ENCODE measurements at places on chromosomes 5 and 9.

- peak; percentile 59 for DNase-seq
Observed at GRCh38 chr5:57494104-57495098, 11.8 kb upstream of the ACTBL2 start.

- DNase-seq, result peak; percentile 65
Observed at GRCh38 chr5:144189800-144190429, 19.2 kb downstream of the KCTD16 start.

DNA sequence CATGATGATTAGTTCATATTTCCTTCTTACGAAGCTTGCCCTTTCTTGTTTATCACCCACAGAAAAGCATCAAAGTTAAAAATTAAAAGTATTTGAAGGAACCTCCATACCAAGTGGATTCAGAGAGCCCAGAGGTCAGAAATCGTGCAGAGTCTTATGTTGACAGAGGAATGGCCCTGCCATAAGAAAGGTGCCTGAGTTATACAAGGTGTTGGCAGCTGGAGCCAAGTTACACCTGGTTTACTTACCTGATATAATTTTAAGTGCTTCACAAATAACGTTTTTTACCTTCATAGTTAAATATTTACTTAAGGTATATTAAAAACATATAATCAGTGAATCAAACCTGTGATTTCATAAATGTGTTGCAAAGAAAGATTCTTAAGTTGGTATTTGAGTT is 42.3 kb upstream of the DHFR start:
- no peak for DNase-seq

- DNase-seq, result peak; percentile 29
Observed at GRCh38 chr9:1048811-1049210, 1.3 kb upstream of the DMRT2 start.

- DNase-seq, result no peak
Observed at GRCh38 chr5:80963966-80964481, 3.9 kb downstream of the RASGRF2 start.

GRCh38 chr9:80078826-80079225 is 507.1 kb downstream of the TLE4 start:
- no peak for DNase-seq

DNA sequence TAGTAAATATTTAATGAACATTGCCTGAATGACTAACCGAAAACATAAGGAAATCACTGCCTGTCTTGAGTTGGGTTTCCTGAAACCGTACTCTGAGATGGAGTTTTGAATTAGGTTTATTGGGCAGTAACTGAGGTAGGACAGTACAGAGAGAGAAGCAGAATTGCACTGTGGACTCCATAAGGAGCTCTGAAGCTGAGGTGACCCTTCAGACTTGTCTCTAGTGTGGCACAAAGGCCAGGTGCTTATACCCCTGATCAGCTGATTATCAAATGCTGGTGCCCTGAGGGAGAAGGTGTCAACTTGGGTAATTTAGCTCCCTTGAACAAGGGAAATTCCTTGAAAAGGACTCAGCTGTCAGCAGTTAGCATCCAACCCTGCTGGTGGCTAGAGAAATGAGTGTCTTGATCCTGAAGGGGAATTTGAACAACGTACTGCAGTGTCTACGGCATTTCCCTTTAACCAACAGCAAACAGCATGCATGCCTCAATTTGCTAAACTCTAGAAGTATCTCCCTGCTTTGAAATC is 135.0 kb upstream of the SMARCA2 start:
- DNase-seq, result peak; percentile 36

GRCh38 chr9:3330792-3331420 is 194.9 kb downstream of the RFX3 start:
- no peak for DNase-seq

- DNase-seq, result peak; percentile 36
Observed at GRCh38 chr5:375921-376798, 54.6 kb downstream of the AHRR start.

- no peak for DNase-seq
Observed at GRCh38 chr9:108544866-108545265, 310.9 kb downstream of the ACTL7B start.

GRCh38 chr9:134360897-134361296 is 34.6 kb downstream of the RXRA start:
- no peak for DNase-seq

- no peak for DNase-seq
Observed at GRCh38 chr9:124390794-124391658, 24.2 kb downstream of the PSMB7 start.

DNA sequence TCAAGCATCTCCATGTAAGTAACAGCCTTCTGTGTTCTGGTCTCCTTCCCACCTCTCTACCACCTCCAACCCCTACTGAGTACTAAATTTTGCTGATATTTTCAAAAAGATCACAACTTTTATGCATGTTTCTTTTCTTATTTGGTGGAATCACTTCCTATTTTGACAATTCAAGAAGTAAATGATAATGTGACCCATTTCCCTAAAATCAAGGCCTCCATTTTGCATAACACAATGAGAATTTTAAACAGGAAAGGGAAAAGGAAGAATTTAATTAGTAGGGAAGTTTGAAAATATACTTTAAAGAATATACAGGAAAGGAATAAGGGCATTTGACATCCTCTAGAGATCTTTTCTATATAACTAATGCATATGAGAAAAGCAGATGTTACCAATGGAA is 212.9 kb upstream of the RASA1 start:
- no peak for DNase-seq

DNA sequence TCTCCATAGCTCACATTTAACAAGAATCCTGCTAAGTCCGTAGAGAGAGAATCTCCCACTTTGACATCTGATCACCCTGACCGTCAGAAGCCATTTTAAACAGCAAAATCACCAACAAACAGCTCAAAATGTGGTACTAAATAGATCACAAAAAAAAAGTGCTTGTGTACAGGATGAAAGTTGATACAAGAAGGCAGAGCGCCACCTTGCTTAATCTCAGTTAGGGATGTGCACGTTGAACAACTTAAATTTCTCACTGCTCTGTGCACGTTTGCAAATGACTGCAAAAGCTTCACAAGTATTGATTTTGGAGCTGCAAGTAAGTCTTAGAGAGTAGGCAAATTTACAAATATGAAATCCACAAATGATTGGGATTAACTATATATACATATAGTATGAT is 63.1 kb upstream of the NREP start:
- no peak for DNase-seq

DNA sequence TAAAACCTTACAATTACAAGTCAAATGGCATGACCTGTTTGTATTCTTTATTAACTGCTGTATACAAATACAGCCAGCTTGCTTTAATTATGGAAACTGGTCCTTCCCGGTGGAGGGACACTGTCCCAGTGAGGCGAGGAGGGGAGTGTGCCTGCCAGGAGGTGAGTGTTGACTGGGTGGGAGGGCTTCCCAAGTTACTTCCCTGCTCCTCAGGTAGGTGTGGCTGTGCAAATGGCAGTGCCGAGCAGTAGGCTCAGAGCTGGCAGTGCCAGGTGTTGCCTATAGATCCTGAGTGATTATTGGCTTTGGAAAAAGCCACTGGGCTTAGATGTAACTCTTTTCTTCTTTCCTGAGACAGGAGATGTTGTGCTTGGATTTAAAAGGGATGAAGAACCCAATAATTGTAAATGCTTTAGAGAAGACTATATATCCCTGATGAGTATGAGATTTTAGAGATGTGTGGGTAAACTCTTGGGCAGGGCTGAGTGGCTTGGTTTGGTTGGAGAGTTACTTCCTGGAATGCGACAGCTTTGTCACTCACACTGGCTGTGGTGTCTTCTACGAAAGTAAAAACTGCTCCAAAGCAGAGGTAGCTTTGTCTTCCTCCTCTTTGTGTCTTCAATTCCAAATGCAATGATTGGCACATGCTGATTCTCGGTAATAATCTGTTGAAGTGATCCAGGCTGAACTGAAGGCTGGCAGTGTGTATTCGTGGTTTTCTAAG is 43.7 kb downstream of the GLRX start:
- no peak for DNase-seq

- no peak for DNase-seq
Observed at GRCh38 chr9:70668751-70669150, 254.3 kb upstream of the KLF9 start.

GRCh38 chr5:169637549-169638121 is 560 bp downstream of the DOCK2 start:
- peak; percentile 85 for DNase-seq

DNA sequence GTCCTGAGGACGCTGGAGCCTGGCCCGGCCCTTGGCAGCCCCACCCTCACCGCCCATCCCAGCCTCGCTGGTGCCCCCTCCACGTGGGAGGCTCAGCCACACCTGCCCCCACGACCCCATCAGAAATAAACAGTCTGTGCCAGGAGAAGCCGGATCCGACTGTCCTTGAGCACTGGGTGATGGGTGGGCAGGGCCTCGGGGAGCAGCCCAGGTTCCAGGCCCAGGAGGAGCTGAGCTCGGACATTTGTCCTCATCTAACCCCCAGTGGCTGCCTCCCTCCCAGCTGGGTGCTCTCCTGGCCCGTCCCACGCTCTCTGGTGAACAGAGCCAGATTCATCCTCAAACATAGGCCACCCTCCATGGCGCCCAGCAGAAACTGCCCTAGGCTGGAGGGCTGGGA is 4.6 kb upstream of the PTGDS start:
- DNase-seq, result no peak

- no peak for DNase-seq
Observed at GRCh38 chr5:76867038-76867437, 17.2 kb downstream of the S100Z start.

DNA sequence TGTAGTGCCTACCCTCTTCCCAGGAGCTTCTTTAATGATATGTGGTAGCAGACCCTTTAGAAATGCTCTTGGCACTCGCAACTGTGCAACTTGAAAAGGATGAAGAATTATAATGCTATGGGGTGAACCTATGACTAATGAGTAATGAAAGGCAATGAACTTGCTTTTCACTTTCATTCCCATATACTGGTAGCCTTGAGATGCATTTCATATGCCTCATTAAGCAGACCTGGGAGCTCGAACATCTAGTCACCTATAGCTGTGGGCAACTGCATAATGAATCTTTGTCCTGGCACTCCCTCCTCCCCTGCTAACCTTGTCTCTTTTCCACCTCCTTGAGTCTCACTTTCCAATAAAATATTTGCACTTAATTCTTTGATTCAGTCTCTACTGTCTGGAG is 605.9 kb upstream of the DAB2 start:
- no peak for DNase-seq

- peak; percentile 34 for DNase-seq
Observed at GRCh38 chr9:130041648-130042405, 1.2 kb downstream of the FNBP1 start.

GRCh38 chr9:105818903-105819302 is 124.6 kb downstream of the TMEM38B start:
- DNase-seq, result no peak

DNA sequence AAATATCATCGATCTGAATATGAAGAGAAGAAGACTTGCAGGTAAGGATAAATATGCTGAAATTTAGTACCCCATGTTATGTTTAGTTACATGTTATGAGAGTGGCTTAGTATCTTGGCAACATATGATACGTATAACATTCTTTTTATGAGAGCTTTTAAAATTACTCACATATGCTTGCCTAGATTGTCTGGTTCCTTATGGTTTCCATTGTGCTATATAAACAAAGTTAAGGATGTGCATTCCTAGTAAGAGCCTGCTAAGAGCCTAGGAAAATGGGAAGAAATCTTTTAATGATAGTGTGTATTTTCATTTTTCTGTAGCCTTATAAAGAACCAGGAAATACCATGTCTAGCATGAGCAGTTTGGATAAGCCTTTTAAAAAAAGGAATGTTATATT is 112.0 kb upstream of the KCNN2 start:
- no peak for DNase-seq

DNA sequence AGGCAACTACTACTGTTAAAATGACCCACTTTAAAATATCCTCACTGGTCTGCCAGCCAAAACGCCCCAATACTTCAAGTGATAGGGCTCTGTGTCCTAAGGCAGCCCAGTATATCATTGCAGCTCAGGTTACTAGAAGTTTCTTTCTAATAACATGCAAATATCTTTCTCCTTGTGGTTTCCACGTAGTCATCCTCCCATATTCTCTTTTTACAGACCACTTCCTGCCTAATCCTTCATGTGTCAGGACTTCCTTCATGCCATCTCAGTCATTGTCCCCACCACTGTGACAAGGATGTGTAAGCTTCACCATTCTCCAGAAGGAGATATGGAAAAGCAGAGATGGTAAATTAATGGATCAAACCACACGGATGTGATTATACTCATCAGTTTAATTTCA is 813.7 kb downstream of the MAT2B start:
- DNase-seq, result no peak

DNA sequence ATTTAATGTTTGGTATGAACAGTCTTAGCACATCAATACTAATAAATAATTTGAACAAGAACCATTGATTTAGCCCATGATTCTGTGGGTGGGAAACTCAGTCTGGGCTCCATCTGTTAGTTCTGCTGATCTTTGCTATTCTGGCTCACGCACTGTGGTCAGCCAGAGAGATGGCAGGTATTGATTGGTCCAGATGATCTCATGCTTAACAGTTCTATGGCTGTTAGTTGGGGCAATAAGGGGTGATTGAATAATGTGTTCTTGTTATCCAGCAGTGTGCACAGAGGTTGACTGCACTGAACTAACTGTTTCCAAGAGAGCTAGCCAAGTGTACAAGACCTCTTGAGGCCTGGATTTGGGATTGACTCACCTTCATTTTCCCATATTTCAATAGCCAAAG is 824.3 kb downstream of the SEMA5A start:
- DNase-seq, result no peak

- no peak for DNase-seq
Observed at GRCh38 chr5:103358305-103358995, 99.9 kb downstream of the MACIR start.

GRCh38 chr9:89277454-89277853 is 33.5 kb upstream of the CKS2 start:
- no peak for DNase-seq

DNA sequence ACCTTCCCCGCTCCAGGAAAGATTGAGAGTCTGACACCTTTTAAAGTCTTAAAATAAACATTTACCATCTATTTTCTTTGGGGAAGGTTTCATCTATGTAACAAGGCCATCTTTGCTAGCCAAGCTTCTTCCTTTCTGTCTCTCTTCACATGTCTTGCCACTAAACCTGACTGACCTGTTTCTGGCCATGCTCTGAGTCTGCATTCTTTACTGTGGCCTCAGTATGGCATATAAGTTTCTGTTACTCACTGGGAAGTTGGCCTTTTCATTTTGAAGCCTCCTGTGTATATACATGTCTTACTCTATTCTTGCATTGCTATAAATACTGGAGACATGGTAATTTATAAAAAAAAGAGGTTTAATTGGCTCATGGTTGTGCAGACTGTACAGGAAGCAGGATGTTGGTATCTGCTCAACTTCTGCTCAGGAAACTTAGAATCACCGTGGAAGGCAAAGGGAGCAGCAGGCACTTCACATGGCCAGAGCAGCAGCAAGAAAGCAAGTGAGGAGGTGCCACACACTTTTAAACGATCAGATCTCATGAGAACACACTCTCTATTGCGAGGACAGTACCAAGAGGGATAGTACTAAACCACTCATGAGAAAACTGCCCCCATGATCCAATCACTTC is 48.1 kb downstream of the KCNV2 start:
- DNase-seq, result no peak

DNA sequence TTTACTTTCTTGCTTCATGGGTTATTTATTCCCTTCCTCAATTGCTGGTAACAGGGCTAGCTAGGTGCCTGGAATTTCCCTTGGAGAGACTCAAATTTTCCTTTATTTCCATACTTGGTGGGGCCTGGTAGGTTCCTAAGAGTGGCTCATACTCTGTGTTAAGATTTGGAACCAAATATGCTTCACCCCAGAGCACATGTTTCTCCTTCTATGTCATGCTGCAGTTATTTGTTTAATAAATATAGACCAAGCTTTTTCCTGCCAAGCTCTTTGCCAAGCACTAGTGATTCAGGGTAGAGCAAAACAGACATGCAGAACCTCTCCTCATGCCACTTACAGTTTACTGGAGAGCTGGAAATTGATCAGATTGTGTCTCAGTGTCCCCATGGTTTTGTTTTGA is 290.3 kb upstream of the SGCD start:
- DNase-seq, result no peak
